ENCODE measurements at places on chromosomes 3 and 15.

GRCh38 chr3:48795997-48796732 lies 51.5 kb downstream of the PRKAR2A start:
- DNase-seq = no peak

DNA sequence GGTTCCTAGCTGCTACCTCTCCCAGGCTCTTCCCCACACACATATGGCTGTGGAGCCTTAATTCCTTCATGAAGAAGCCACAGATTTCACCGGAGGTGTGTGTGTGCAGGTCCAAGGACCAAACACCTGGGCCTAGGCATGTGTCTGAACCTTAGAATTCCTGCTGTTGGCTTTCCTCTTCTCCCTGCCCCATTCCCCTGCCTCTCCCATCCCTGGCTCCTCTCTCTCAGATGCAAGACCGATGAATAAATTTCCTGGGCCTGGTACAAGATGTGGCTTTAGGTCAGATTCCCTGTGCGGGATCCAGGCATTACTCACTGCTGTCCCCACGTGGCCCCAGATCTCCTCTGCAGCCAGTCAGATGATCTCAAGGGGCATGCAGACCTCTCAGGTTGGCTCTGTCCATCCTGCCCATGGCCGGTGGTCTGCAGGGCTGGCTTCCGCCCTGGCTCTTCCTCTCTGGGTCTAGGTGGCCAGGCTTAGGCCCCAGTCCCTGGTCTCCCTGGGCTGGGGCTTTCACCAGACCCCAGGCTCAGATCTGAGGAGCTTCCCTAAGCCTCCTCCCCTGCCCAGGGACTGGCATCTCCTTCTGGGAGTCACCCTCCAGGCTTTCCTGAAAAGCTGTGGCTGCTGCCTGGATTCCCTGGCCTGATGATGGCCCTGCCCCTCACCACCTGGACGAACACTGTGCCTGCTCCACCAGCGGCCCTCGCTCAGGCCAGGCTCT lies 20.5 kb downstream of the CCR9 start:
- no peak for DNase-seq

- no peak for DNase-seq
These were observed 9.2 kb downstream of the GATA2 start for GRCh38 chr3:128483657-128484403.

- no peak for DNase-seq
These were observed 177.9 kb upstream of the SOX2 start for GRCh38 chr3:181533811-181534210.

DNA sequence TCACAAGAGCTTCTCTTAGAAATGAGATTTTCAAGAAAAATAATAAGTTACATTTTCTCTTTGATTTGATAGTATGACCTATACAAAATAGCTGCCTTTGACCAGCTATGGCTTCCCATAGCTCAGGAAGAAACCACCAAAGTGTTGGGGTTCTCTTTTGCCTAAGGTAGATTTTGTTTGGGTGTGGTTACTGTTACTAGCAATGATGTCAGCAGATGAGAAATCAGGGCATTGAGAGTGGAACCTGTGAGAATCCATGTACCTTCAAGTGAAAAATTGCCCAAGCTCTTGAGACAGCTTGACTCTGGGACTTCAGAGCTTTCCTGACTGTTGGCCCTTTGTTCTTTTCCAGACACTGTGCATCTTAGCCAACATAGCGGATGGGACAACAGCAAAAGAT lies 45.6 kb downstream of the NME9 start:
- DNase-seq = no peak

DNA sequence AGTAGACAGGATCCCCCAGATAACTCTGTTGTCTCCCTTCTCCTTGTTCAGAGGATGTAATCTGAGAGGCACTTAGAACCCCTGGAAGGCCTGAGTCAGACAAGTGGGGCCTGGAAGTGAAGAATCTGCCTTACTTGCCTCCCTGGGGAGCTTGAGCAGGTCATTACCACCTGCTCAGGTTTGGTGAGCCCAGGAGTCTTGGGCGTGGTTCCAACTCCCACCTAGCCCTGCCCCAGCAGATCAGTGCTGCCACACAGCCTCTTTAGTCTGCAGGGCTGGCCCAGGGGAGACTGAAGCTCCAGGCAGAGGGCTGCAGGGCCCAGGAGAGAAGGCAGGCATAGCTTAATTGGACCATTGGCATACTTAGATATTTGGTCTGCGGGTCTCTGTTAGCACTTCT lies 230.0 kb downstream of the ERC2 start:
- DNase-seq = no peak

GRCh38 chr3:9730657-9731205 lies 804 bp upstream of the BRPF1 start:
- DNase-seq = no peak

DNA sequence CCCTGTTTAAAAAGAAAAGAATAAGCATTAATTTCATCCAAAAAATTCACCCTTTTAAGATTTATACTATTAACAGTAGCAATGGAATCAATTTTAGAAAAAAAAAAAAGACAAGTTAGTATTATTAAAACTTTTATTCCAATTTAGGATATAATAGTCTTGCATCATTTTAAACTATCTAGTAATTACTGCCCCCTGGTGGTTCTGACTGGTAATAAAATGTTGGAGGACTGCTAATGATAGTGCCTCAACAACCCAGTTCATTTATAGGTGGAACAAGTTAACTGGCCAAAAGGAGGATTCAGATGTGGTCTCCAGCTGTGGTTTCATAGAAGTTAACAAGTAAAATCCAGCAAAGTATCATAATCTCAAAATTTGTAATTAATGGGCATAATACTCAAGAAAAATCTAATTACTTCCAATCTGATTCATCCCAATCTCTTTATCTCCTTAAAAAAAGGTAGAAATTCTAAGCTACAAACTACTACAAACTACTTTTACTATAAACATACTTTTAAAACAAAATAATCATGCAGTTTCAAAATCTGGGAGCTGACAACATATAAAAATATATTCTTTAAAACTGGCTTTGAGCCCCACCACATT lies 30.7 kb upstream of the WDR49 start:
- DNase-seq = peak; percentile 69

DNA sequence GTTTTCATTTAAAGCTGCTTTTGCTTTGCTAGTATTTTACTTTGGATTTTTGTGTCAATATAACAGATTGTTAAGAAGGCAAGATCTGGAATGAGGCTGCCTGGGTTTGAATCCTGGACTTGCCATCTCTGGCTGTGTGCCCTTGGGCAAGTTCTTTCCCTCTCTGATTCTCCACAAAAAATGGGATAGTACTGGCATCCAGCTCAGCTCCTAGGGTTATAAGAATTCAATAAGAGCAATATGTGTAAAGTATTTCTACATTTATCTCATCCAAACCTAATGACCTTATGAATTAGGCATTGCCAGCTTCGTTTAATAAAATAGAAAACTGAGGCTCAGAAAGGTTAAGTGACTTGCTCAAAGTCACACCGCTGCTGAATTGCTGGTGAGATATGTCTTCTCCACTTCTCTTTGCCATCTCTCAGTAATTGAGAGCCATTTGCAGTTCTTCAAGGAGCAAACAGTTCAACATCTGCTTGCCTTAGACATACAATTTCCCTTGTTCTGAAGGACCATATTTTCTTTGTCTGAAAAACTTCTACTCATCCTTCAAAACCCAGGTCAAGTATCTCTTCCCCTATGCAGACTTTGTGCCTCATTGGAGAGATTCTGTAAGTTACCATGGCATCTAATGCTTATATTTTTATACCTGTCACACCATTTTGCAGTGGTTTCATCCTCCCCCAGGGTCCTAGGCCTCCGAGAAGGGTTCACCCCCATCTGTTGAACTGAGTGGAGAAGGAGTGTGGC lies 80.8 kb upstream of the TLE3 start:
- DNase-seq = no peak

DNA sequence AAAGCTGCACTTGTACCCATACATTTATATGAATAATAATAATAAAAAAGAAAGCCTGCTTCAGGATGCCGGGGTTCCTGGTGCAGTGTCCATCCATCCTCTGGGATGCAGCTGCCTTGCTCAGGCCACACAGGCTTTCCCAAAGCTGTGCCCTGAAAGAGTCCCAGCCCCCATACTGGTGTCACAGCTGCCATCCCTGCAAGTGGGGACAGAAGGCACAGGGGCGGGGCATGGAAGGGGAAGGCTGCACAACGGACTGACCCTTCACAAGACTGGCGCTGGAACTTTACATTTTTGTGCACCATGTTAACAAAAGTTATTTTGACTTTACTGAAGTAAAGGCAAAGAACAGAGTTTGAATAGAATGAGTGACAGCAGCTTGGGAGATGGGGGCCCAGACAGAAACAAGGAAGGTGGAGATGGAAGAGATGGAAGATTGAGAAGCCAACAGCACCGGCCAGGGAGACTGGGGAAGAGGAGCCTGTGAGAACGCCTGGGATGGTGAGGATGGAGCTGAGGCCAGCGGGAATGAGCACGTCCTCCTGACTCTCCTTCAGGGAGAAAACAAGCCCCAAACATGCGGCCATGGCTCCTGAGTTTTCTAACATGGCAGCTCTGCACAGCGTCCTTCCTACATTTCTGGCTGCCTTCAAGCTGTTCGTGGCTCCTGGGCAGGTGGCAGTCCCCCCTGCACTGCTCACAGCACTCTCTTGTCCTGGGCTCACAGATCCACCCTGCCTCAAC lies 73.1 kb downstream of the ABTB1 start:
- no peak for DNase-seq

DNA sequence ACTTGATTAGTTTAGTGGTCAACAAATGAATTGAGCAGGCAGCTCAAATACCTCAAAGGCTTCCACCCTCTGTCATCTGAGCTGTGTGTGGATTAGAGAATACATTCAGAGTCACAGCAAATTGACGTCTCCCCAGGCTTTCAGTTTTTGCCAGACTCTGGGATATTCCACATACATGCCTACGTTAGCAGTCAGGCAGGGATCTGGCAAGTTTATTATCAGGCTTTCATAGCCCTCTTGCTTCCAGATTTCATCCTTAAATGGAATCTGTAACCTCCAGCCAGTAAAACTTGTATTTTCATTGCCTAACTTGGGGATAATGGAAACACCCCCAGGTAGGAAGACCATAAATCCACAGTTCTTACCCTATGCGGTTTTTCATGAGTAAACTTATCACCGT lies 115.9 kb downstream of the RASA2 start:
- no peak for DNase-seq

DNA sequence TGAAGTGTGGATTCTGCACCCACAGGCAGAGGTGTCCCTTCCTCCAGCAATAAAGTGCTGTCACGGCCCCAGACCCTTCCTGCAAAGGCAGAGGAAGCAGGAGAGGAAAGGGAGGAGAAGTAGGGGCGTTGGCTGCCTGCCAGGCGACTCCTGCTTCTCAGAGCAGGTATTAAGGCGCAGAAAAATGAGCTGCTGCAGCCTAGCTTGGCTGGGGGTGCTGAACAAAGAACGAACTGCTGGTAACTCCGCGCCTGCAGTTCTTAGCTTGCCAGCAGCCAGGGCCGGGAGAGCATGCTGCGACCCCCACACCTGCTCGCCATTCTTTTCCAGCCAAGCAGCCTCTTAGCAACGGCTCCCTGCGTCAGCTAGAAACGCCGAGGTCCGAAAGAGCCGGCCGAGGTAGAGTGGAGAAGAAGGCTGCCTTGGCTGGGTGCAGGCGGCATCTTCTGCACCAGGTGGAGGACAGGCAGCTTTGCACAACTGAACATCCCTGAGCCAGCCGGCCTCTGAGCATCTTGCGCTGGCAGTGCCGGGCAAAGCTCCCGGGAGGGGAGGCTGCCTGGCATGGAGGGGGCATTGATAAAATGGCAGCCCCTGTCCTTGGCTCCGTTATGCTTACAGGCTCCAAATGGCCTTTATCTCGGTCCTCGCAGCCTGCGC lies 296.0 kb downstream of the MEX3B start:
- DNase-seq = no peak

- DNase-seq = no peak
These were observed 12.9 kb upstream of the TRA2B start for GRCh38 chr3:185950728-185951127.

- no peak for DNase-seq
These were observed 705 bp downstream of the TMPRSS7 start for GRCh38 chr3:112035241-112035640.

DNA sequence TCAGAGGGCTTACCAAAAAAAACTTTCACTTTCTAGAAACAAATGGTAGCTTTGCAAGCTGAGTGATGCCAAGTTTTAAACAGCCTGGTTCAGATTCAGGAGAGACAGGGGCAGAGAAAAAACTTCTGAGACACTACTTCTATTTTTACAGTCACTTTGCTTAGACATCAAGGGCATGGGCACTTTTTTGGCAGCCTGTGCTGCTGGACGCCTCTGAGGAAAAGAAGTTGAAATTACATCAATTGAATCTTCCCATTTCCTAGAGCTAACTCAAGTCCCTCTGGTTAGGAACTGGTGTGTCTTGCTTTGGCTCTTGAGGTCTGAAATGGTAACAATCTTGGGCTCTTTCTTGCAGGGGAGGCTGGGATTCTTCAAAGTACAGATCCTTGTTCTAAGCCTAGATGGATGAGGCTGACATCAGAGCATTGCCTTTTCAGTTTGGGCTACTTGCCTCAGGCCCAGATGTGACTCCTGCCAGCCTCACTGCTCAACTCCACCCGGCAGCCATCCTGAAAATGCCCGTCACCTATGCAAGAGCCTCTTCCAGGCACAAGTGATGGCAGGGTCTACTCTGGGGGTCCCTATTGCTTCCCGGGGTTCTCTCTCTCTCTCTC lies 357.5 kb downstream of the FOXP1 start:
- peak; percentile 22 for DNase-seq

GRCh38 chr3:189344996-189345395 lies 173.2 kb downstream of the TPRG1 start:
- DNase-seq = no peak

DNA sequence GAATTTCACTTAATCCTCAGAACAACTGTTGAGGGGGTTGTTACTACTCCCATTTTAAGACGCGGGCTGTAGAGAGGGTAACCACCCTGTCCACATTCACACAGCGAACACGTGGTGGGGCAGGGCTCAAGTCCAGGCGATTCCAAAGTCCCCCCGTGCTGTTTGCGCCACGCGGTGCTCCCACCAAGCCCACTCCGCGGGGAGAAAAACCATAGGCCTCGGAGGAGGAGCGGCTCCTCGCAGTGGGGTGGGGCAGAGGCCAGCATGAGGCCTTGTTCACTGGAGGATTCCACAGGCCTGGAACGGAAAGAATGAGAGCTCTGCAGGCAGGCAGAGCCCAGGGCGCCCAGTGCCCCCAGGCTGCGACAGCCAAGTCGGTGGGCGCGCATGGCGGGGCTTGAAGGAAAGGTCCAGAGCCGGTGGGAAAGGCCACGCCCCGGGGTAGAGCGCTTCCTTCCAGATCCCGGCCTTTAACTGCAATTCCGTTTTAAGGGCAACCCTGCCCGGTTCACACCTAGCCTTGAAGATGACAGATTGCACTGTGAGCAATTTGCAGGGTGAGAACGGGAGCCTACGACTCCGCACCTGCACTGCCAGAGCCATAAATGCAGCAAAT lies 161.8 kb upstream of the TBL1XR1 start:
- DNase-seq = no peak

DNA sequence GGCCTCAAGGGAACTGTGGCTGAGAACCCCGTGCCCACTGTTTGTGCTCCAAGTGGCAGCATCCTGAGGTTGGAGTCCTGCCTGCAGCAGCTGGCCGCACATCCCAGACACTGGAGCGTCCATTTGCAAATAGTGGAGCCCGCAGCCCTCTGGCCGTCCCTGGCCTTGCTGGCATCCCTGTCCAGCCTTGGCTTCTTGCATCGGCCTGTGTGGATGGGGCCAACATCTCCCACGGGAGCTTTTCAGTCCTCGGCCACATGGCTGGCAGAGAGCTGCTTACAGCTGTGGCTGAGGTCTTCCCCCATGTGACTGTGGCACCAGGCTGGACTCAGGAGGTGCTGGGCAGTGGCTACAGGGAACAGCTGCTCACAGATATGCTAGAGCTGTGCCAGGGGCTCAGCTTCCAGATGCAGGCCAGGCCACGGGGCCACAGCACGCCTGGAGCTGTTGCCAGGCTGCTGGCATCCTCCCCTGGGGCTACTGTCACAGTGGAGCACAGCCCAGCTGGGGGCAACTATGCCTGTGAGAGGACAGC lies 71.2 kb downstream of the FAM43A start:
- peak; percentile 99 for DNase-seq

Measured in globus pallidus (tissue), 1 donor.